Midbrain (tissue), 1 donor: ENCODE measurements at places on chromosomes 11 and 22.

GRCh38 chr22:20440637-20441591 is 3.3 kb upstream of the SCARF2 start:
- no peak for DNase-seq

DNA sequence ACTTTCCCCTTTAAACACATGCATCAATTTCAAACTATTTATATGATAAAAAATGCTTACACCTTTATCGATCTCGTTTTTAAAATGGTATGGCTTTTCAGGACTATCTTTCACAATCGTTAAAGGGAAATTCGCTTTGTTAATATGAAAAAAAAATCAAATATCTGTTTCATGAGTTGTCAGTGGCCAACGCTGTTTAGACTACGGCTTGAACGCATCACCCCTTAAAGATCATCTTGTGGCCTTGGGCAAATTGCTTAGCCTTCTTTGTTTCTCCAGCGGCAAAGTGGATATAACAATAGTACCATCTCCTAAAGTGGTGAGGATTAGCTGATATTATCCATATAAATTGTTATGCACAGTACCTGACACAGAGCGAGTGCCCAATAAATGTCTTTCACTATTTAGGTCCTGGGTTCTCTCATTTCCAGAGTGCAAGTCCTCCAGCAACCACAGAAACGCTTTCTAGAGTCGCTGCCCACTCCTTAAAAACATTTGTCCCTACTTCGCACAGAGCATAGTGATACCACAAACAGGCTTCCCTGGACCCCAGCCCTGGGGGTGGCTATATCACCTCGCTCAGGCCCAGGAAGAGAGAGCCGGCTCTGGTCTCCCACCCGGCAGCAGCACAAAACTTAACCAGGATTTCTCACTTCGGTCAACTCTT is 904 bp downstream of the SLC35F2 start:
- DNase-seq = no peak

DNA sequence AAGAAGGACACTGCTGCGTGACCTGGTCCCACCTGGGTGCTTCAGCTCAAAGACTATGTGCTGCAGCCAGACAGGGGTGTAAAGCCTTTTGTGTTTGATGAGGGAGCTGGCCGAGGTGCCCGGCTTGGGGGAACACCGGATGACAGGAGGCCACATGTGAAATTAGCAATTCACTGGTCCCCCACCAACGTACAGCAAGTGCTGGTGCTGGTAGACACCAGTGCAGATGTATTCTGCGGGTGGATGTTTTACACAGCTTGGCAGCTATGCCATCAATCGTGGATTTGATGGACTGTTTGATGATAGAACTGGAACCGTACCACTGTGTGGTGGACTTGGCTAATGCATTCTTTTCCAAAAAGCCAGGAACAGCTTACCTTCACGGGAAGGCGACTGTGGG is 47.9 kb upstream of the LIPT2 start:
- DNase-seq = no peak

DNA sequence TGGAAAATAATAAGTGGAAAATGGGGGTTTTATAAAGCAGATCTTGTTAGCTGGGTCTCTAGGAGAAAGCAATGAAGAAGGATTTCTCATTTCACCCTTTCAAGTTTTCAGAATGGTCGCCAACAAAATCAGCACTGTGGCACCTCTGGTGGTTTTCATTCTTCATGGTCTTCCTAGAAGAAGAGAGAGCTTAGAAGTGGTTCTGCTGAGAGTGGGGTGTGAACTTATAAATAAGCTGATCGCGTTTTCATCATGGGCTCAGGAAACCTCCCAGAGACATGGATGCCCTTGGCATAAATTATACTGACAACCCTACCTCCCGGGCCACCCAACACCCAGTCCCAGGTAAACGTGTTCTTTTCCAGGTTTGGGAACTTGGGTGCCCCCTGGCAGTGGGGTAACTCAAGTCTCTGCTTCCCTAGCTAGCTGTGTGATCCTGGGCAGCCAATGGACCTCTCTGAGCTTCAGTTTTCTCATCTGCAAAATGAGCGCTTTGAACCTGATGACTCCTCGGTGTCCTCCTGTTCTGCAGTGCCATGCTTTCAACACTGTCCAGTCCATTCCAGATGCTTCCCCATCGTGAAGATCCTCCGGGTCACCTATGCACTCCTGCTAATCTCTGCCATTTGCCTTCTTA is 72.6 kb upstream of the GRAMD1B start:
- DNase-seq = no peak

GRCh38 chr22:27197618-27198017 is 540.2 kb downstream of the MIAT start:
- DNase-seq = no peak

- no peak for DNase-seq
Measured at GRCh38 chr11:68024508-68024907, 6.0 kb upstream of the NDUFS8 start.

- no peak for DNase-seq
Measured at GRCh38 chr11:85889676-85890579, 34.7 kb downstream of the CCDC83 start.

DNA sequence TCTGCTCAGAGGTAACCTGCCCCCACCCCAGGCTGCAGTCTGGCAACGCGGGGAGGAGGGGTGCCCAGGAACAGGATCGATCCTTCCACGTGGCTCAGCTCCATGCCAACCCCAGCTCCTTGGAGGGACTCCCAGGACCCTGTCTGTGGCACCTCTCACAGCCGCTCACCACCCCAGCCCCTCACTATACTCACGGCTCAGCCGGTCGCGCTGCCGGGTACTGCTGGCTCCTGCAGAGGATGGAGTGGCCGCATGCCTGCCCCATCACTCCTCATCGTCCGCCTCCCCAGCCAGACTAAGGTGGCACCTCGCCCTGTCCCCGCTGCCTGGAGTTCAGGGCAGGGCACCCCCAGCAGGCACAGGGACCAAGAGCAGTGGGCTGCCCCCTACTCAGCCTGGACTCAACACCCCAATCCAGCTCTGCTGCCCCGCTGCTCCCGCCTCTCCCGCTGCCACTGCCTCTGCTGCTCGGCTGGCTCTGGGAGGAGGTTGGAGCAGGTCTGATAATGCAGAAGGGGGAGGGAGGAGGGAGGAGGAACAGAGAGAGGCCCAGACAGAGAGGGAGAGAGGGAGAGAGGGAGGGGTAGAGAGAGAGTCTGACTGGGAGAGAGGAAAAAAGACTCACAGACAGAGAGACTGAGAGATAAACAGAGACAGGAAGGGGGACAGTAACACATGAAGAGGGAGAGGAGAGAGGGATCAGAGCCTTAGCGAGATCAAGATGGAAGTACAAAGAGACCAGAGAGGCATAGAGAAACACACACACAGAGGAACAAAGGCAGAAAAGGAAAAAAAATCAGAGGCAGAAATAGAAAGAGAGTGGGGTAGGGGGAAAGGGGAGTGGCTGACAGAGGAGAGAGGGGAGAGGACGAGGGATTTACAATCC is at the start of gene PDE2A:
Gene PDE2A (minus strand): TSS at position 480 of the 886 bp plus-strand sequence. CDS start 215 bp downstream, at position 265.
- no peak for DNase-seq

GRCh38 chr22:21069375-21069774 is 23.6 kb downstream of the LRRC74B start:
- DNase-seq = no peak

- DNase-seq = no peak
Measured at GRCh38 chr11:6201481-6201880, 2.5 kb downstream of the OR52W1 start.

DNA sequence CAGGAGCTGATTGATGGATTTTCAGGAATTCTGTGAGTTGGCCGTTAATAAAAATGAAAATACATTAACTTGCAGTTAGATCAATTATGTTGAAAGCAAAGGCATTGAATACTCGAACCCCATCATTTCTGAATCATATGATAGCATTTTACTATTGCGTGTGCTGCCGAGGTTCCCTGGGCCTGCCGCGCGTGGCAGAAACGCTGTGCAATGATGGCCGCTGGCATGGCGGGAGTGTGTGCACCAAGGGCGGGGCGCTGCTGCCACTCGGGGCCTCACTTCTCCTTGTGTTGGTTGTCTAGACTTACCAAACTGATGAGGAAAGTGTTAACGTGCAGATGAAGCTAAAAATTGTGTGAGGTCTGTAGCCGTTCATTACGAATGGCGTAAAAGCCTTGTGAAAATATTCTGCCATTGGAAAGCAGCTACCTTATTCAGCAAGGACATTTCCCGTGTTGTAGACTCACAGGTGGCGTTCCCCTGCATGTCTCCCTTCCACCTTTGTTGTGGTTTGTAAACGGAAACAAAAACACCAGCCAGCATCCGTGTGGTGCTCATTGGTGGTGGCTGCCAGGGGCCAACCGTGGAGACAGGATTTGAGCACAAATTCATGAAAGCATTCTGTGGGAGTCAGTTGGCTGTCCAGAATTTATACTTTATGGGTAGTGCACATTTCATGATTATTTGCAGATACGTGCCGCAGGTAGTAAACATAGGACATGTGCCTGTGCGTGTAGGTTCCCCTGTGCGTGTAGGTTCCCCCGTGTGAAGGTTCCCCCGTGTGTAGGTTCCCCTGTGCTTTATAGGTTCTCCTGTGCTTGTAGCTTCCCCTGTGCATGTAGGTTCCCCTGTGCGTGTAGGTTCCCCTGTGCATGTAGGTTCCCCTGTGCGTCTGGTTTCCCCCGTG is 5.9 kb upstream of the GRAMD4 start:
- DNase-seq = no peak

DNA sequence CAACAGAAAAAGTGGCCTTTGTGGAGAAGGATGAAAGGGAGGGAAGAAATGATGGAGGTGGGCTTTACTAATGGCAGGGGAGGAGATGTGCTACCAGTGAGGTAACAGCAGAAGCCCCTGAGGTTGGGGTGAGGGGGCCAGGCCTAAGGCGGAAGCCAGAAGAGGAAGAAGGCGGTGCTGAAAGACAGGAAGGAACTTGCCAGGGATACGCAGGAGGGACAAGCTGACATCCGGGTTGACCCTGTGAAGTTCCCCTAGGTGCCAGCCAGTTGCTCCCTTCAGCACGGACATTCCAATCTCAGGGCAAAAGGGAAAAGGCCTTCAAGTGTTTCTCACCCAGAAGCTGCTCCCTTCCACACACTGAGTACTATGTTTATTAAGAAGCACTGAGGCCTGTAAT is 2.3 kb upstream of the TIRAP start:
- no peak for DNase-seq

DNA sequence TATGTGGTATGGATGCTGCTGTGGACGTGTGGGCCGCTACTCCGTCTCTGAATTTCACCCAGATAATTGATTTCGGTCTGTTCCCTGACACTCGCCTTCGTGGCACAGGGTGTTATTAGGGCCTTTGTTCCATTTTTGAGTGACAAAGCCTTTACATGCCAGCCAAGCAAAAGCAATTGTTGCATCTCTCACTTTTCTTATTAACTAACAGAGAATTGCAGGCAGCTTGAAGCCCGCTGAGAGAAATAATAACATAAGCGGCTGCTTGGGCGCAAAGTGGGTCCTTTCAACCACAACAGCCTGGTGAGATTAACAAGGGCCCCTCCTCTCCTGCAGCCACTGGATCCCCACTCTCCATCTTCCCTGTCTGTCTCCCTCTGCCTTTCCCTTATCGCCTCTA is 449.4 kb downstream of the NTM start:
- no peak for DNase-seq

GRCh38 chr11:70463478-70464255 is 65.3 kb downstream of the CTTN start:
- DNase-seq = no peak

GRCh38 chr22:19663286-19663815 is 51.0 kb upstream of the SEPTIN5 start:
- no peak for DNase-seq

GRCh38 chr11:68963779-68964178 is 17.0 kb downstream of the MRGPRD start:
- no peak for DNase-seq

DNA sequence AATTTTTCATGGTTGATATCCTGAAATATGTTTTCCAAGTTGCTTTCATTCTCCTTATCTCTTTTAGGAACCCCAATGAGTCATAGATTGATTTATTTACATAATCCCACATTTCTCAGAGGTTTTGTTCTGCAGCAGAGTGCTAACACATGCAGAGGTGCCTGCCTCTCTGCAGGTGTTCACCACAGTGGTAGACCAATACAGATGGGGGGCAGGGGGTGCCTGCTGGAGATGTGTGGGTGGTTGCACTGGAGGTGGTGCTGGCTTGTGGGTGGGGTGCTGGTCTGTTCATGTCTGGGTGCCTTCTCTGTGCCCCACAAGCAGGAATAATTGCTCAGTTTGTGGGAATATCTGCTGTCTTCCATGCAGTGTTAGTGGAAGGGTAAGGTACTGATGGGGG is 131.1 kb downstream of the JRKL start:
- DNase-seq = no peak

GRCh38 chr11:130159657-130160497 is at the start of gene ST14:
Gene ST14 (plus strand): TSS chr11:130159782. CDS start chr11:130159980, 198 bp downstream.
- DNase-seq = no peak

- DNase-seq = no peak
Measured at GRCh38 chr11:65790104-65790901, 3.4 kb downstream of the OVOL1 start.

- no peak for DNase-seq
Measured at GRCh38 chr22:37345863-37346504, 63.7 kb downstream of the CYTH4 start.

- DNase-seq = no peak
Measured at GRCh38 chr11:32705309-32706033, 89.0 kb downstream of the CCDC73 start.

GRCh38 chr11:72218251-72218745 is 1.7 kb downstream of the FOLR2 start:
- no peak for DNase-seq

DNA sequence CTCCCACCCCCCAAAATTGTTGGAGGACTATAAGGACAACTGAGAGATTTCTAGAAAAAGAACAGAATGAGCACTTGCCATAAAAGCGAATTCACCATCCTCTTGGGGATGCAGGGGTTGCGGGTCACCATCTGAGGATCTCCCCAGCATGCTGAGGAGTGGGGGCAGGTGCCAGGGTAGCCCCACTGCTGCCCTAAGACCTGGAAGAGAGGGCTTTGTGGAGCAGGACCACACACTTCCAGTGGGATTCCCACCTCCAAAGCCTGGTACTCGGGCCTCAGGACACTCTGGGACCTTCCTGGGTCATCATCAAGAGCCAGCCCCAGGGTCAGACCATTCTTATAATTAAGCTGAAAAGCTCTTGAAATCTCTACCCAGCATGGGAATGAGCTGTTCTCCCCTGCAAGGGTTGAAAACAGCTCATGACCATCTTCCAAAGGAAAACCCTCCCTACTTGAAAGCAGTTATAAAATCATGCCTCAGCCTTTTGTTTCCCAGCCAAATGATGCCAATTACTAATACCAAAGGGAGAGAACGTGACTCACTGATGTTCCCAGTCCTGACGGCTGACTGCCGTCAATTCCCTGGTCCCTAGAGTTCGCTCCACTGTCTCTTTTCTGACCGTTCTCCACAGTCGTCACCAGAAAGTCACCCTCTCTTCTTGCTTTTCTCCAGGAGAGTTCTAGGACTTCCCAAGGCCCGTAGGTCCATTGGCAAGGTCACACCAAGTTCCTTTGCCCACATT is 76.8 kb upstream of the CREB3L1 start:
- no peak for DNase-seq
